ENCODE measurements at places on chromosomes 12 and 14.

GRCh38 chr12:128879898-128880764, 26.9 kb downstream of the GLT1D1 start:
- no peak for DNase-seq

DNA sequence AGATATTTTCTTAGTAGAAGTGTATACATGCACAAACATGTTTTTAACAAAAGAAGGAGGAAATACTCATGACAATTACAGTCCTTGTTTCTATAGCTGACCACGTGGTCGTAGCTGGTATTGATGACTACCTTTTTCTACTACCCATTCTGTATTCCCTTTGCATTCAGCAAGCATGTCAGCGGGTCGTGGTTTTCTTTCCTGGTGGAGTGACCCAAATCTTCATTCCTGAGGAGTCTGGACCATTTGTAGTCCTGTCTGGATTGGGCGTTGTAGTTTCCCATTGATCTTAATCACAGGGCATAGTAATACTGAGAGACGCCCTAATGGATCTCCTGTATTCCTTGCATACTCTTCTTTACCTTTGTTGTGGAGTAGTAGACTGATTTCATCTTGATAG, 472.1 kb upstream of the RGS6 start:
- no peak for DNase-seq

DNA sequence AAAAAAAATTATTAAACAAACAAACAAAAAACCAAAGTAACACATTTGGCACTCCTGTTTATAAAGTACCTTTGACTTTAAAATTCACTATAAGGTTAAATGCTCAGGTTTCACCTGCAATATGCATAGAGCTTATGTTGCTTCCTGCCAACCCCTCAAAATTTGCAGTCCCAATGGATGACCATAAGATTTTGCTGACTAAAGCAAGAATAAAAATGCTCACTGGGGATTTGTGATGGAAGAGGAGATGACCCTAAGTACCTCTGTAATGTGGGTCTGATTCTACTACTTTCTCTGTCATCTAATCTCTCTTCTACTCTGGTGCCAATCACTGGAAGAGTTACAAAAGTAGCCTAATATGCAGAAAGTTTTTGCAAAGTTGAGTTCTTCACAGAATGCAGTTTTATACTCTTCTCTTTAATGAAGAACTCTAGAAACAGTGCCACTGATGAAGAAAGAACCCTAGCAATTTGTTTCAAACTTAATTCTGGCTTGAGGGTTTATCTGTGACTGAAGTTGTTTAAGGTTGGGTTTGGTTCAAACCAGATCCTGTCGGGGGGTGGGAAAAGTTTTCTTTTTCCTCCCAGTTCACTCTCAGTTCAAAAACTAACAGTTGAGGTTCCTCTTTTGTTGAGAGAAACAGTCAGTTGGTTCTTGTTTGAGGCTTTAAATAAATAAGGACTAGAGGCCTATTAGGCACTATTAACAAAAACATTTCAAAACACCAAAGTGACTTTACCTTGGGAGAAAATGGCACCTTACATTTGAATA, 10.9 kb downstream of the WASHC3 start:
- DNase-seq = no peak

DNA sequence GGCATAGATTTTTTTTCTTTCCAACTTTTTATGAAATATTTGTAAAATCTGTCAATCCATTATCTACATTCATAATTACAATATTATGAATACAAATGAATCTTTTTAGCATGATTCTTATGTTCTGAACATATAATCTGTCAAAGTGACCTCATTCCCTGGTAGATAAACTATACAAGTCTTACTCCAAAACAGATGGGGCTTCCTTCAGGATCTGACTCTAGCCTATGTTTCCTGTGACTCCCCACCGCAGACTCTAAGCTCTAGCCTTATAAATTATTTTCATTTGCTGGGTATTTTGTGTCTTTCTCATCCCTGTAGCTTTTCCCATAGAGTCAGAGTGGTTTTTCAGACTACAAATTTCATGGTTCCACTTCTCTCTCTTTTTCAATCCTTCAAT, 202.1 kb upstream of the KITLG start:
- DNase-seq = no peak

DNA sequence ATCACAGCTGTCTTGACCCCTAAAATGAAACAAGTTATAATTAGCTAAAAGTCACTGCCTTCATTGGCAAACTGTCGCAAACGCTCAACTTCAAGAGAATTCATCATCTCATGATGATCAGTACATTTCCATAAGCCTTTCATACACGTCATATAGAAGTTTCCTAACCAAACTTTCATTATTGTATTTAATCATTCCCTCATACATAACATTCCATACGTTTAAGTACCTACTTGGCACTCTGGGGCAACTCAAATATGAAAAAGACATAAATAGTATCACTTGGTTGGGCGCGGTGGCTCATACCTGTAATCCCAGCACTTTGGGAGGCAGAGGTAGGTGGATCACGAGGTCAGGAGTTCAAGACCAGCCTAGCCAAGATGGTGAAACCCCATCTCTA, 12.4 kb upstream of the PPP2R5E start:
- no peak for DNase-seq

GRCh38 chr12:24012528-24012927, 63.1 kb upstream of the SOX5 start:
- no peak for DNase-seq

GRCh38 chr14:88729159-88729558, 63.6 kb downstream of the EML5 start:
- DNase-seq = no peak

DNA sequence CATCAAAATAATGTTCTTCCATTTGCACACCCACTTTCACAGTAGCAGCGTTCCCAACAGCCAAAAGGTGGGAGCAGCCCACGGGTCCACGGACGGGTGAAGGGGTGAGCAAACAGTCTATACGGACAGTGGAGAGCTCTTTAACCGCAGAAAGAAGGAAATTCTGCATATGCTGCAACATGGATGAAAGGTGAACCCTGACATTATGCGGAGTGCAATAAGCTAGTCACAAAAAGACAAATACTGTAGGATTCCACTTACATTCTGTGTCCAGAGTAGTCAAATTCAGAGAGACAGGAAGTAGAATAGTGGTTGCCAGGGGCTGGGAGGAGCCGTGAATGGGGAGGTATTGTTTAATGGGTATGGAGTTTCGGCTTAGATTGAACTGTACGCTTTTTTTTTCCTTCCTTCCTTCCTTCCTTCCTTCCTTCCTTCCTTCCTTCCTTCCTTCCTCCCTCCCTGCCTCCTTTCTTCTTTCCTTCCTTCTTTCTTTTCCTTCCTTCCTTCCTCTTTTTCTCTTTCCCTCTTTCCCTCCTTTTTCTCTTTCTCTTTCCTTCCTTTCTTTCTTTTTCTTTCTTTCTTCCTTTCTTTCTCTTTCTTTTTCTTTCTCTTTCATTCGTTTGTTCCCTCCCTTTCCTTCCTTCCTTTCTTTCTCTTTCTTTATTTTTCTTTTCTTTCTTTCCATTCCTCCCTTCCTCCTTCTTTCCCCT, 15.8 kb upstream of the ANKRD9 start:
- DNase-seq = no peak

DNA sequence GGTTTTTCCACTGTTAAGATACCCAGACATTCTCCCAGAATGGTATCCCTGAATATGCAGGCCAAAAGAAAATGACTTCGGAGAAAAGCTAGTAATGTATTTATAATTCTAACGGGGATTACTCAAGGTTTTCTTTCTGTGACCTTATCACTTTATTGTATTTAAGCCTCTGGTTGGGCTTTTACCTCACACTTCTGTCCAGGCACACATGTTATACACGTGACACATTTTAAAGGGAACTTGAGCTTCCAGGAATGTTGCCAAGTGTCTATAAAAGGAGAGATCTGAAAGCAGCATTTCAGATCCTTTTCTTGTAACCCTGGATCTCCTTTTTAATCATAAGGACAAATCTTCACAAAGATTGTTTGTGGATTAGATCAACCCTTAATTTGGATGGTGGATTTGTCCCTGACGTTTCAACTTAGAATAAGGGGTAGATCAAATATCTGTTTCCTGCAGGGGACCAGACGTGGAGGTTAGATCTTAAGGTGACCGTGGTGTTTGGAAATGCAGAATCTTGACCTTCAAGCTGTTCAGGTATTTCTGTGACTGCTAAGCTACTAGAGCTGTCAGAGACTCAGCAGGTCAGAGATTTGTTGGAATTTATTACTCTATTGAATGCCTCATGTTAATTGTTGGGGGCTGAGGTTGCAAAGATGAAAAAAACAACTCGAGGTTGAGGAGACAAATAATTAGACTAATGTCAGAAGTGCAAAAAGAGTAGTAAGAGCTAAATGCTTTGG, 1.5 kb downstream of the CIPC start:
- no peak for DNase-seq

GRCh38 chr12:3661028-3661427, 91.9 kb downstream of the CRACR2A start:
- DNase-seq = no peak

DNA sequence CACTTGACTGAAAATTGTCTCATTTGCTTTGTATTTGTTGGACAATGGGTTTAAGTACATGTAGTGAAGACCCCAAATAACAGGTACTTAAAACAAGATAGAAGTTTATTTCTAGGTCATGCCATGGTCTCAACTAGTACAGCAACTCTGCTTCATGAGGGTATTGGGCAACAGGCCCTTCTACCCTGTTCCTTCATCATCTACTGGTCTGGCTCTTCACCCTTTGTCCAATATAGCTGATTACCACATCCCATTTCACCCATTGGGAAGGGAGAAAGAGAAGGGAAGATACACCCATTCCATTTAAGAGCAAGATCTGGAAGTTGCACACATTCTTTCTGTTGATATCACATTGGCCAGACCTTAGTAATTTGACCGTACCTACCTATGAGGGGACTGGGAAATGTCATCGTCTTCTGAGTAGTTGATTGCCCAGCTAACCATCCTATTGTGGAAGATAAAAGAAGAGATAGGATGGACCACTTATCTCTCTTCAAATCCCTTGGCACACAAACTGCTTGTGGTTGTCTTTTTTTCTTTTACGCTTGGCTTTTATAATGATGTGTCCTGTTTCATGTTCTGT, 104.6 kb downstream of the DIP2B start:
- DNase-seq = no peak

DNA sequence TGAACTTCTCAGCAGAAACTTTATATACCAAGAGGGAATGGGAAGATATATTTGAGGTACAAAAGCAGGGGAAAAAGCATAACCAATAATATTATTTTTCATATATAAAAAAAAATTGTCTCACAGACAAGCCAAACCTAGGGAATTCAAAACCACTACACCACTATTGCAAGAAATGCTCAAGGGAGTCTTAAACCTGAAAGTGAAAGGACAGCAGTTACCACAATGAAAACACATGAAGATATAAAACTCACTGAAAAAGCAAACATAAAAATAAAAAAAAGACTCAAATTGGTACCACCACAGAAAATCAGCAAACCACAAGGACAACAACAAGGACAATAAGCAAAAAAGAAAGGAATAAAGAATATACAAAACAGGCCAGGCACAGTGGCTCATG, 131.9 kb downstream of the CEP128 start:
- no peak for DNase-seq

DNA sequence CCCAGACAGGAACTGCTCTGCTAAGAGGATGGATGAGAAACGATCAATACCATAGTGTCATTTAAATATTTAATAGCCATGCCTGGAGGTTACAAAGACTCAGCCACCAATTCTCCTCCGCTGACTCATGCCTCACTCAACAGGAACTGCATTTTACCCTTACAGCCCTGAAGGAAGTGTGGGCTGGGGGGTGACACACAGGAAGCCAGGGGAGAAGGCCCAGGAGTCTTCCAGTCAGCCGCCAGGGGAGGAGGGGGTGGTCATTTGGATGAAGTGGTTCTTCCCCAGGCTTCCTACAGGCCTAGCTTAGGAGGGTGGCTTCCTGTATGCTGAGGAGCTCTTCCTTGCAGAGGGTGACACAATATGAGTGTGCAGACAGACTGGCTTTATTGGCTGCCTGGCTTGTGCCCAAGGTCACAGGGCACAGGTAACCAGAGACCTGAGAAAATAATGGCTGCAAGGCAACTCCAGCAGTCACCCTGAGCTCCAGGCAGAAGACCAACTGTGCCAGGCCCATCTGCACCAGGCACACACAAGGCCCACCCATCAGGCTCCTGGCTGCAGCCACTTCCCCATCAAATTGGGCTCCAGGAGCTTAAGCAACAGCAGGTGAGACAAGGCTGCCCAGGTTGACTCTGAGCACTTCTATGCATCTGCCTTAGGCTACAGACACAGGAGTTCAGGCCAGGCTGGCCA, 30.6 kb upstream of the RPLP0 start:
- no peak for DNase-seq
